ENCODE measurements at places on chromosomes 2 and 18. TPM values are rescaled to one million over a fixed set of nuclear protein-coding genes. Genes with fewer than 3 reads are reported as not detected.

GRCh38 chr2:239690651-239691631, 290.1 kb upstream of the HDAC4 start:
- DNase-seq, result no peak

DNA sequence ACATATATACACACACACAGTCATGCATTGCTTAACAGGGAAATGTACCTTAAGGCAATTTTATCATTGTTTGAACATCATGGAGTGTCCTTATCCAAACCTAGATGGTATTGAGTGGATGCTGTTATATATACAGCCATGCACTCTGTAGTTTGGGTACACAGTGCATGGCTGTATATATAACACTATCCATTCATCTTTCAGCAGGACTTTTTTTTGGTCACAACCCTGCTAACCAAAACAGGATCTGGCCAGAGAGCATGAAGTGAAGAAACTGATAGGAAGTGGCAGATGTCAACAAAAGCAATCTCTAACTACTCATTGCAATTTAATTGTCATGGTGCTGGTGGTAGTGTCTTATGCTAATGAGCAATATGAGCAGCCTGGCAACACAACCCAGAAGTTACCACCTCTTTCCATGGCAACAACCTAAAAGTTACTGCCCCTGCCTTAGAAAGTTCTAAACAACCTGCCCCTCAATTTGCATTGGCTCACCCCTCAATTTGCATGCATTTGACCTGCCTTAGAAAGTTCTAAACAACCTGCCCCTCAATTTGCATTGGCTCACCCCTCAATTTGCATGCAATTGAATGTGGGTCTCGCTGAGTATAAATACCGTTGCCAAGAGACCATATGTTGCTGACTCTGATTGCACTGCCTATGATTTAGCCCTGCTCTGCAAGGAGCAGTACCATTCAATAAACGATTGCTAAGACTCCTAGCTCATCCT, 434.9 kb downstream of the DSEL start:
- DNase-seq, result no peak

GRCh38 chr18:46133534-46133933, 29.3 kb downstream of the HAUS1 start:
- DNase-seq, result no peak

GRCh38 chr2:12317814-12318426, 398.8 kb upstream of the TRIB2 start:
- DNase-seq, result no peak

GRCh38 chr18:23196119-23197007, 61.1 kb downstream of the CABLES1 start:
- DNase-seq, result peak; percentile 81

DNA sequence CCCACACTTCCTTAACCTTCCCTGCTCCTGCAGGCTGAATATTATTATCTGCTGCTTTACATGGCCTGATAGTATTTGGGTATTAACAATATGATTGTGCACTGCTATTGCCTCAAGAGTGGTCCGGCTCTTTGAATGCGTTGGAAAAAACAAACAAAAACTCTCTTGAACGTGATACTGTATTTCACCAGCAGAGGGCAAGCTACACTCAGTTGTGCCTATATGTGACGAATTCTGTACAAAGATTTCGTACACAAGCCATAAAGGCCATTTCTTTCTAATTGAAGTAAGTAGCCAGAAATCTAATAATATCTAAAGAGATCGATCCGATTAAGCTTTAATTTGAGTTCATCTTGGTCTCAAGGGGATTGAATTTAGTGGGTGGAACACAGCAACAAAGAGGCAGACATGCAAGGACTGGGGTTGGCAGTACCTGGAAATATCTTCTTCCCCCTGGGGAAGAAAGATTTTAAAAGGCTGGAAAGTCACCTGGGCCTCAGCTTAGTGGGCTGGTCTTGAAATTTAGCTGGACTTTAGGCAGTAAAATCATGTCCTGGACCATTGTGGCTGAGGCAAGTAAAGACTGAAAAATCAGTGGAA, 49.3 kb upstream of the RAB6D start:
- DNase-seq, result peak; percentile 40

DNA sequence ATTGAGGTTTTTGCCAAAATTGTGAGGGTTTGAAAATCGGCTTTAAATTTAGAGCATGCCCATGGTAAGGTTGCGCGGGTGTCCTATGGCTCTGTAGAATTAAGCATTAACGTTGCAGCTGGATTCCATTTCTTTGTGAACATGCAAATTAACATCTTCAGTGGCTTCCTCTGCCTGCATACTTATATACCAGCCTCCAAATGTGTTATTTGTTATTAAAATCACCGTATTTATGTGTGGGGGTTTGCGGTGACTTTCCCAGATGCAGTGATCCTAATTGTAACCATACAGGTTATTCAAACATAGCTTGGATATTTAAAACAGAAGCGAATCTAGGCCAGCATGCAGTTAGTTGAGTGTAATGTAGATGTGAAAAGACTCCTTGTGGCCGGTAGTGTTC, 80.2 kb downstream of the TGOLN2 start:
- no peak for DNase-seq

GRCh38 chr18:54210463-54210862, 14.0 kb downstream of the MBD2 start:
- no peak for DNase-seq

- DNase-seq, result no peak
Observed at GRCh38 chr2:206940546-206940945, 1.2 kb downstream of the CPO start.

- no peak for DNase-seq
Observed at GRCh38 chr2:112920923-112921532, 10.1 kb downstream of the IL37 start.

- no peak for DNase-seq
Observed at GRCh38 chr18:66874812-66875474, 271.1 kb upstream of the CDH19 start.

DNA sequence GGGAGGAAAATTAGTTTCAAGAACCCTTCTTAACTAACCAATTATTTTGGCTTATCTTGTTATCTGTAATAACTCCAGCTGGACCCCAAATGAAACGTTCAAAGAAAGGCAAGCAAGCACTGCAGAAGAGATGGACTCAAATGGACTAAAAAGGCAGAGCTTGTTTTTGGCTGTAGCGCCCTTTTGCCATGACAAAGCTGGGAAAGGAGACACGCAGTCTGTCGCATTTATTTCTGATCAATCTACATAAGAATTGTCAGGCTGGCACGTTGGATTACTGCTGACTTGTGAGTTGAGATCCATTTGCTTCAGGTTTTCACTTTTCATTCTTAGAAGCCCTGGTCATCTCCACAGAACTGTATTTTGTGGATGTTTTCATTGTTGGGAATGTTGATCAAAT, 402.9 kb downstream of the TMEM182 start:
- no peak for DNase-seq

DNA sequence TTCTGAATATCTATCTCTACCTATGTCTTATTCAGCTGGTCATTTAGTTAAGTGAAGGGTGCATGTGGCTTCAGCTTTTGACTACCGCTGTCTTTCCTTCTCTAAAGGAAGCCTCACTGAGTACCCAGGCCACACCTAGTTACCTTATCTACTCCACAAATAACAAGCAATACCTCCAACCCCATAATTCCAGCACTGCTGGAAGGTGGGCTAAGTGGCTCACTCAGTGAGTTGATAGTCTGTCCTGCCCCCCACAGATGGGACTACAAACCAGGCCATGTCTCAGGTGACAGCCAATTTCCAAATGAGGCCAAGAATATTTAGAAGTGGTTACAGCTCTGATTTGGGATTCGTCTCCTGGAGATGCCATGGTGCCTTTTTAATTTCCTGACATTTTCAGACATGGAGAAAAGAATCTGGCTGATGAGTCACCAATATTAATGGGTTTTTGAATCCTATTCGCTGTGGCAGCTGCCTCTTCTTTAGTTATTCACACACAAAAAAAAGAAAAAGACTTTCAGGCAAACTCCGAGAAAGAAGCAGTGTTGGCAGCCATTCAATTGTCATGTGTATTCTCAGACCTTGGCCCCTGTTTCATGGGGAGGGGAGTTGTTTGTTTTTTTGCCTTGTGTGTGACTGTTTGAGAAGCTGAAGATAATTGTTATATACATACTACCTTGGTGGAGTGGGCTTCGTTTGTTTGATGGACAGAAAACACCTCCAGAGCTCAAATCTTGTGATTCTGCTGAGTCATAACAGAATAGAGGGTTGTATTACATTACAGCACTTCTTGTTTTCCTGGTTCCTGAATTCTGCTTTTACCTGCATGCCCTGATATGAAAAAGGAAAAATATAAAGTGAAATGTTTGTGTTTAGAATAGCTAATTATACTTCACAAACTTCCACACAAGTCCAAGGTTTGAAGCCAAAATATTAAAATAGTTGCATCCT, 64.2 kb downstream of the SCG2 start:
- peak; percentile 7 for DNase-seq

GRCh38 chr2:182545420-182546167, 118.8 kb upstream of the PDE1A start:
- DNase-seq, result no peak

The ERFE gene
- total RNA-seq, result 11.2 TPM

The DLGAP1 gene
- total RNA-seq, result 21.7 TPM

The CREB1 gene
- total RNA-seq, result 63.5 TPM

The PJVK gene
- 1.2 TPM for total RNA-seq

Data from H7 (cell line).